Smooth muscle cell of the pulmonary artery (primary cell): ENCODE measurements at places on chromosomes 7 and 10. TPM values are rescaled to one million over a fixed set of nuclear protein-coding genes. Genes with fewer than 3 reads are reported as not detected.

Gene LIPF
- total RNA-seq, result not detected in 2 replicates

Gene NT5C3A
- 9.5 and 10.0 TPM in 2 replicates for total RNA-seq

Gene AVPI1
- 18.1 and 19.8 TPM in 2 replicates for total RNA-seq

Gene PPP1R3C
- total RNA-seq, result 195 and 201 TPM in 2 replicates

Gene TEX47
- not detected in 2 replicates for total RNA-seq

Gene CYP2C19
- total RNA-seq, result not detected in 2 replicates

Gene PIK3AP1
- total RNA-seq, result 0.13 TPM in 1 of 2 replicates, not detected in the other

Gene MKX
- total RNA-seq, result 0.13 TPM in 1 of 2 replicates, not detected in the other

Gene CCDC172
- not detected in 2 replicates for total RNA-seq

Gene DNAH11
- total RNA-seq, result 0.92 and 2.5 TPM in 2 replicates

Gene PLAC9
- total RNA-seq, result 8.0 and 18.2 TPM in 2 replicates

Gene ANKRD26
- total RNA-seq, result 6.8 and 7.2 TPM in 2 replicates

Gene APBB1IP
- total RNA-seq, result 0.13 and 0.26 TPM in 2 replicates

Gene SYT15
- 0.17 and 0.20 TPM in 2 replicates for total RNA-seq

Gene AIFM2
- total RNA-seq, result 9.0 and 11.5 TPM in 2 replicates

Gene VWA2
- total RNA-seq, result not detected in 2 replicates

Gene CHRM2
- total RNA-seq, result 3.0 and 8.7 TPM in 2 replicates

Gene OGDHL
- 0.26 and 1.7 TPM in 2 replicates for total RNA-seq

Gene SH2D4B
- total RNA-seq, result 0.07 TPM in 1 of 2 replicates, not detected in the other

Gene TSPAN33
- total RNA-seq, result 0.26 and 0.53 TPM in 2 replicates

Gene TRIM8
- total RNA-seq, result 91.0 and 138 TPM in 2 replicates

Gene TRIL
- 0.40 and 1.8 TPM in 2 replicates for total RNA-seq

Gene GPRIN2
- 0.07 TPM in 1 of 2 replicates, not detected in the other for total RNA-seq

Gene PTEN
- 127 and 189 TPM in 2 replicates for total RNA-seq

Gene ACSM6
- total RNA-seq, result not detected in 2 replicates

Gene TRIM50
- total RNA-seq, result not detected in 2 replicates

Gene CCDC71L
- total RNA-seq, result 22.6 and 43.5 TPM in 2 replicates

Gene CPXM2
- total RNA-seq, result 114 and 160 TPM in 2 replicates

Gene POLR2J3
- total RNA-seq, result 34.6 and 36.8 TPM in 2 replicates

Gene SRGN
- 498 and 560 TPM in 2 replicates for total RNA-seq

Gene GHITM
- 172 and 189 TPM in 2 replicates for total RNA-seq

Gene SPDYE1
- not detected in 2 replicates for total RNA-seq

Gene MEOX2
- total RNA-seq, result 0.40 and 28.3 TPM in 2 replicates

Gene AQP1
- 71.5 and 335 TPM in 2 replicates for total RNA-seq

Gene RSBN1L
- 11.9 and 13.3 TPM in 2 replicates for total RNA-seq

Gene PNLIP
- not detected in 2 replicates for total RNA-seq

Gene TMEM270
- total RNA-seq, result not detected in 2 replicates

Gene LZTS2
- 129 and 152 TPM in 2 replicates for total RNA-seq

Gene CYP3A7
- total RNA-seq, result not detected in 2 replicates

Gene VSIR
- total RNA-seq, result 9.8 and 40.8 TPM in 2 replicates

Gene GATA3
- total RNA-seq, result not detected in 2 replicates

Gene VDAC2
- total RNA-seq, result 145 and 170 TPM in 2 replicates

Gene GJD4
- 0.10 TPM in 1 of 2 replicates, not detected in the other for total RNA-seq

Gene DMBT1
- 0.03 and 0.13 TPM in 2 replicates for total RNA-seq
